ENCODE measurements at places on chromosomes 3 and 15.

- DNase-seq = no peak
Observed at GRCh38 chr3:188510366-188510765, 356.4 kb downstream of the LPP start.

DNA sequence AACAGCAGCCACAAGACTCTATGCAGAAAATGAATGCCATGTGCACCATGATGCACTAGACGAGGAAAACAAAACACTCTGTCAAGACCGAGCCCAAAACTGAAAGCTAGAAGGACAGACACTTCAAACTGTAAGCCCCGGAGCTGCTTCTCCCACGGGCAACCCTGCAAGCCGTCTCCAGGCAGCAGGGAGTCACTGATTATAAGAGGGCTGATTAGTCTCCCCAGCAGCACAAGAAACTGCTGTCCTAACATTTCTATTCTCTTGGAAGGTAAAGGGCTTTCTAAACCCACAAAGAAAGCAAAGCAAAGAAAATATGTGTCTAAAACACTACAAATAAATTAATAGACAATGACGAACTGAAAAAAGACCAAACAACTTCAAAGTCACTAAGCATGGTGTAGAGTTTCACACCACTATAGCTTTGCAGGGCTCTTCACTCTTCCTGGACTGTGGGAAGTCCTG is 15.5 kb downstream of the TBC1D2B start:
- DNase-seq = no peak

DNA sequence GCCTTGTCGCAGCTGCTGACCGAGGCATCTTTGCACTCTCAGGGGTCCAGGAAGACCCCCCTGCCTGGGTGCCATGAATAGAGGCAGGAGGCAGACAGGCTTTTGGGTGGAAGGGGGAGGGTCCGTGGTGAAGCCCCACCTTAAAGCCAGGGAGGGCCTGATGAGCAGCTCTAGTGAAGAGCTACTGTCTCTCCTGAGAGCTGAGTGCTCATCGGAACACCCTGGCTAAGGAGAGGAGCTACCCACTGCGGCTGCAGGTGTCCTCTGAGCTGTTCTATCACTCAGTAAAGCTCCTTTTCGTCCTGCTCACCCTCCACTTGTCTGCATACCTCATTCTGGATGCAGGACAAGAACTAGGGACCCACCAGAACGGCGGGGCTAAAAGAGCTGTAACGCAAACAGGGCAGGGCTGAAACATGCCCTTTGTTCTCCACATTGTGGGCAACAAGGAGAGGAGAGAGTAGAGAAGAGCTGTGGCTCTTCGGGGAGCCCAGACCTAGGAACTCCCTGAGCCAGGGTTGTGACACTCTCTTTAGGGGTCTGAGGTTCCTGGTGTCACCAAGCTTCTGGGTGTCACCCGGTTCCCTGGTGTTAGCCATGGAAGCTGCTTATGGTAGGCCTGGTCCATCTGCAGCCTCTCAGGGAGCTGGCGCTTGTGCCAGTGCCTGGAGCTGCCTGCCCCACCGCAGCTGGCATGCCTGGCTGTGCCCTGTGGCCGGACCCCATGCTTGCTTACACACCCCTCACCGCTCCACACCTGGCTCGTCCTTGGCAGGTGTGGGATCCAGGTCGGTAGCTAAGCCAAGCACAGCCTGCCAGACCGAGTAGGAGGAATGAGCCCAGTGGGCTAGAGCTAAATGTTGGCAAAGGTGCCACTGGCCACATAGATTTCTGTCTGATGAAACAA is 26.2 kb upstream of the TFG start:
- no peak for DNase-seq

DNA sequence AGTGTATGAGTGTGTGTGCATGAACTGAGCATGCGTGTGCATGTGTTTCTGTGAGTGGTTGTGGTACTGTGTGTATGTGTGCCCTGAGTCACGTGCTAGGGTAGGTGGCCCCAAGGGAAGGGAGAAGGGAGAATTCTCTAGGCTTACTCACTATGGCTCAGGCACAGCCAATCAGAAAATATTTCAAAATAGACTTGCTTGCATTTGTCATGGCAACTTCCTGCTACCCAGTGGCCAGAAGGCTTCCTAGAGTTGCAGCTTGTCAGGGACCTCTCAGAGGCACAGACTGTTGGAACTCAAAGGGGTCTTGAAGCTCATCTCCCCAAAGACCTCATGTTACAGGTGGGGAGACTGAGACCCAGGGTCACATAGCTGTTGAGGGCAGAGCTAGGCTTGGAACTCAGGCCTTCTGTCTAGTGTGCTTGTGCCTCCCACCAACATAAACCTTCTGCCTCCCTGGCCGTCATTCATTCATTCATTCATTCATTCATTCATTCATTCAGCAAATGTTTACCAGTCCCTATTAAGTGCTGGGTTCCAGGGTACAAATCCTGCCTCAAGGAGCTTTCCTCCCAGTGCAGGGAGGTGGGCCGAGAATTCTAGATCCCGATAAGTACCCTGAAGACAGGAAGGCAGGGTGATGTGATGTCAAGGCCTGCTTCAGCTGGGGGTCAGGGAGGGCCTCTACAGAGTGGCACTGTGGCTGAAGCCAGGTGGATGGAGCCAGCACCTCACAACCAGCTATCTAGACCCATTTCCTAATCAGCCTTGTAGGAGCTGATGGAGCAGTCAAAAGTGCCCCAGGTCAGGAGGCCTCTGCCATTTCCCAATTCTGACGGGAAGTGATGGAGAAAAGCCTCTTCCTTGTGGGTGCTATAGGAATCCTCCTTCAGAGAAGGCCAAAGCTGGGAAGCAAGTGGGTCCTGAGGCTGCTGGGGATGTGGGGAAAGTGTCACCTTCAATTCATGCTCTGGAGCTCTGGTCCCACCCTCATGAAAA is 10.9 kb upstream of the RFT1 start:
- no peak for DNase-seq

GRCh38 chr3:108474581-108474980 is 35.8 kb downstream of the MYH15 start:
- no peak for DNase-seq

DNA sequence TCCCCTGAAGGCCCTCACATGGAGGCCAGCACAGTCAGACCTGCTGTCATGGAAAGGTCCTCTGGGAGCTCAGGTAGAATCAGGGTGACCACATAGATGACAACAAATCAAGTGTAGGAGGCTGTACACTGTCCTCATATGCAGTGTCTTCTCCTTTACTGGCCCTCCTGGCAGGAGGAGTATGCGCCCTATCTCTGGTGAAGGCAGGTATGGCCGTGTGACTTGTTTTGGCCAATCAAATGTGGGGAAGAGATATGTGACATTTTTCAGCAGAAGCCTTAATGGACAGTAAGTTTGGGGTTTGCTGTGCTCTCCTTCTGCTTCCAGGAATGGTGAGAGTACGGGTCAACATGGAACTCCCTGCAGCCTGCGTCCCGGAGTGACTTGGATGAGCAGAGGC is 69.9 kb downstream of the RHCG start:
- no peak for DNase-seq

DNA sequence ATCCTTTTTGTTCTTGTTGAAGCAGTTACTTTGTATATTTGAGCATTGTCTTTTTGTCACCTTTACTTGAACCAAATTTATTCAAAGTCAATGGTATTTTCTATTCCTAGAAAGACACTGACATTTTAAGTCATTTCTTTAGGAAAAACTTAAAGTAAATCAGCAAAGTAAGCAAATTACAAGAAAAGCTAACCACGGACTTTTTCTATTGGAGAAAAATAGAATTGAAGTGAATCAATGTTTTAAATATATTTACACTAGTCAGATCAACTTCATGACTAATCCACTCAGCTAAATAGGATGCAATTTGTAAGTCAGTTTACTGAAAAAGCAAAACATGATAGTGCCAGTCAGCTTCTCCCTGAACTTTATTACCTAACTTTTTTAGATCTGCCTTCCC is 733.8 kb upstream of the ALCAM start:
- no peak for DNase-seq

DNA sequence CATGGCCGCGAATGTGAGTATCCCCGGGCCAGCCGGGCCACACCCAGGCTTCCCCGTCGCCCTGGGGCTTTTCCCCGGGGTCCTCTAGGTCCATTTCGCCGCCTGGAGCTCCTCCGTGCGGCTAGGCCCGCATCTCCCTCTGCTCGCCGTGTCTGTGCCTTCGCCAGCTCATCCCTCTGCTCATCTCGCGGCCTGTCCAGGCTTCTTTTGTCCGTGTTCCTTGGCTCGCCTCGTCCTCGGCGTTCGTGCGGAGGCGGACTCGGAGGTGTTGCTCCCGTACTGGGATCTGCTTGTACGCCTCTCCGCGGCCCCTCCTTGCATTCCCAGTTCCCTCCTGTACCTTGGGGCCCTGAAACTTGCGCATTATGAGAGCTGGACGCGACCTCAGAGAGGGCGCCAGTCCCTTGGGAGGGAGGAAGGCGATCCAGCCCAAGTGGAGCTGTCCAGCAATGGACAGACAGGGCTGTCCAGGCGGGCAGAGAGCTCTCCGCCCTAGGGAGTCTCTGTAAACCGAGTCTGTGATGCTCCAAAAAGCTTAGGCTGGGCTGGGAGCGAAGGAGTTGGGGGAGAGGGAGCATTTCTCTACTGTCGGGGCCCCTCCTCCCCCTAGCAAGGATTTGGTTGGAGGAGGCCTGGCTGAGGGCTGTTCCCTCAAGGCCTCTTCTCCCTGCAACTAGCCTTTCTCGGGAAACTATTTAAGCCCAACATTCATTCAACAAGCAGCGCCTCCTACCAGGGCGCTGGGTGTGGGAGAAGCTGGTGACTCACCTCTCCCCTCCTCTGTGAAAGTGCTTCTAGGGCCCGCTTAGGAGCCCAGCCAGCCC is 553 bp downstream of the TMEM43 start:
- peak; percentile 29 for DNase-seq

DNA sequence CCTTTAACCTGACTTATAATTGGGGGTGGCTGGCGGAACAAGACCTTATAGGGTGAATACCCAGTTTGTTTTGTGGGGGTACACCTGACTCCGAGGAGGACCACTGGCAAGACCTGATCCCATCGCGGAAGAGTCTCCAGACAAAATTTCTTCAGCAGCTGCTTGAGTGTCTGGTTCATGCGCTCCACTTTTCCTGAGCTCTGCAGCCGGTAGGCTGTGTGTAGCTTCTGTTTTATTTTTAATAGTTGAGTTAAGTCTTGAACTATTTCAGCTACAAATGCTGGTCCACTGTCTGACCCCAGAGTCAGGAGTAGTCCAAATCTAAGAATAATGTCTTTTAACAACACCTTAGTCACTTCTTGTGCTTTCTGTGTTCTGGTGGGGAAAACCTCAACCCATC is 21.2 kb upstream of the NOX5 start:
- DNase-seq = no peak

GRCh38 chr15:40763801-40764628 is at the start of gene GCHFR:
Gene GCHFR, plus strand, starts transcription at chr15:40764068. Its CDS starts 113 bp downstream, at chr15:40764181.
- DNase-seq = peak; percentile 53

DNA sequence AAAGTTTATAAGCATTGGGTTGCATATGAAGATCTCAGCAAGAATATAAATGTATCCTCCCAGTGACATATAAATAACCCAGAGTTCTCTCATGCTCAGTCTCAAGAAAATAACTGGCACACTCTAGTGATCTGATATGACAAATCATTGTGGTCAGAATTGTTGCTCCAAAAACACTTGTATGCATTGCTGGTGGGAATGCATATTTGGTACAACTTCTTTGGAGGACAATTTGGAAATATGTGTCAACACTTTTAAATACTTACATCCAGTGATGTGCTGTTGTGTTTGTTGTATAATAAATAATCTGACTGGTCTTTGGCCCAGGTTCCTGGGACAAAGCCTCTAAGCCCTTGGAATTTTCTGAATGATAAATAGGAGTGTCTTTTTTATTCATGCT is 66.7 kb upstream of the STT3B start:
- DNase-seq = no peak

DNA sequence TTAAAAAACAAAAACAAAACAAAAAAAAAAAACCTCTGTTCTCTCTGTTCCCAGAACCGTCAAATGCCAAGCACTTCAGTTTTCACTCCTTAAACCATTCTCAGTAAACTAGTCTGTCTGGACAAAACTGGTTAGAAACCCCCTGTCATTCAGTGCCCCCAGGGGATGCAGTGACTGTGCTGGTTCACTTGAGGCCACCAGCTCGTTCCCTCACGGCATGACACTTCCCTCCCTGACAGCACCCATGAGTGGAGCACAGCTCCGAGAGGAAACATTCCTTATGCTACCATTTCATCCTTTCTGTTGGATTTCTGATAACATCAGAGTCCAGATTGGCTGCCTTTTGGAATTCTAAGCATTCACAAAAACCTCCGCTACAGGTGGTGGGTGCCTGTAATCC is 244.0 kb upstream of the TPM1 start:
- no peak for DNase-seq

GRCh38 chr15:26073430-26074333 is 210.6 kb upstream of the ATP10A start:
- DNase-seq = no peak

DNA sequence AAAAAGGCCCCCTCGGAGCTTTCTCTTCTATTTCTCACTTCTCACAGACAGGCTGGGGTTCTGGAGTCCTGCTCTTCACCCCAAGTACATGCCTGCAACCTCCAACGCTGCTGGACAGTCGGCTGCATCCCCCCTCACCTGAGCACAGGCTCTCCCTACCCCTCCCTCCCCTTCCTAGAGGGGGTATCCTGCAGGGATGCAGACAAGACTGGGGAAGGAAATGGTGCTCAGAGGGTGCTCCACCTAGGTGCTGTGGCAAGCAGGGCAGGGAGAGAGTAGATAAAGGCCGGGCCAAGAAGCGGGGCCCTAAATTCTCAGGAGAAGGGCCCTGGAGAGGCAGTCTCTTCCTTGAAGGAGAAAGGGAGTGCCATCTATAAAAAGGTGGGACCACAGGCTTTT is 7.0 kb upstream of the STRA6 start:
- DNase-seq = no peak

- DNase-seq = no peak
Observed at GRCh38 chr15:90407871-90408317, 19.9 kb downstream of the IQGAP1 start.

GRCh38 chr3:122912772-122913538 is 114.6 kb downstream of the SEMA5B start:
- no peak for DNase-seq

DNA sequence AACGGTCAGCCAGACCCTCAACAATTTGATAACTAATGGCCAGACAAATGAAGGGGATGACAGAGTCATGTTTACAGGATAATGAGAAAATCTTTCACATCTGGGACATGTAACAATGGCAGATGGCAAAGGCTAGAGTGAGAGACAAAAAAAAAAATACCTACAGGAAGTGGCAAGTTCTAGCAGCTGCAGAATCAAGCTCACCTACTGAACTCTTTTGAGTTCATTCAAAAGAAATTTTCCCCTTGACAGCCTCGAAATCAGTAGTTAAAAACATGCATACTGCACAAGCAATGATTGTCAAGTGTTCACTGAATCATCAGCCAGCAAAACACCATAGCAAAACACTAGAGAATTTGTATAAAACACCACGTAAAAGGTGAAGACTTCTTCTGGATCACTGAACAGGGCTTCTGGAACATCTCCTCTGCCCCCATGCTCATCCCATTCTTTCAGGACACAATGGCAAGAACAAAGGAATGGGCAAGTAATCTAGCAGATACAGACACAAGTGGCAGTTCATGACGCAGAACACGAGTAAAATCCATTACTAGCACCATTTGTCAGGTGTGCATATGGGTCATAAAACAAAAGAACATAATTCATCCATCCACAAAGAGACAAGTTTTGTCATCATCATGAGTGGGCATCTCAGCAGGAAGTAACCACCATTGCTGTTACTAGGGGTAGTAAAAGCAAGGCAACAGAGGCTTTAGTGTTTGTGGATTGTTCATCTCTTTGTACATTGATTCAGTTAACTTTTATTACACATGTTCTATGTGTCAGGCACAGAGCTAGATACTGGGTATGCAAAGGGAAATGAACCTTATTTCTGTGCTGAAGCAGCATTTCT is 13.8 kb upstream of the KCNMB2 start:
- DNase-seq = no peak
